NCI-H2081 (cell line): ENCODE measurements at places on chromosomes 7 and 10.

GRCh38 chr7:102146122-102146521, 140.5 kb upstream of the SH2B2 start:
- no peak for DNase-seq

DNA sequence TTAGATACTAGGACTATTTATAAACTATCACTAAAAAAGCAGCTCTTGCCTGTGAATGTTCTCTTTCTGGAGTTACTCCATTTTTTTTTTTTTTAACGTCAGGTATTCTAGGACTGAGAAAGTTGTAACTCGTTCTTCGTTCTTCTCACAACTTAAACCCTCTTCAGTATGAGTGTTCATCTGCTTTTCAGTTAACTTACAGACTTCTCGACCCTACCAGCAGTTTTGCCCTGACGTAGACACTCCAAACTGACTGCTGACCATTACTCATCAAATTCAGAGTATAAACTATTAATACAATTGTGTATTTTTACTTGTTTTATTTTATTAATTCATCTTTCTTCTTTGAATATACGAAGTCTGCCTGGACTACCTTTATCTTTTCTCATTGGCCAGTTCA, 353.1 kb downstream of the GPR37 start:
- DNase-seq = no peak

DNA sequence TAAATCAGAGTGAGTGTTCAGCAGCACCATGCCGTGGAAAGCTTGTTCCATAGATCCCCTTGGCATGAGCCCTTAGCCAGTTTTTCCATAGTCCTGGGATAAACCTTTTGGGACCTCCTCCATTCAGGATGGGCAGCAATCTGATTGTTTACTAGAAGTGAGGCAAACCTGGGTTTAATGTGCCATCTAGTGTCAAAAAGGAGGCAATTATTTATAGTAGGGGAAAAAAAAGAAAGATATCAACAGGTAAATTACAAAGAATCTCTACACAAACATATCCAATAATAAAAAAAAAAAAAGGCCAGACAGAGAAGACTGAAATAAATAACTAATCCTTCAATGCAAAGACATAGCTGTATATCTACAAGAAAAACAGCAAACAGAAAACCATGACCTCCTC, 229.0 kb upstream of the STK17A start:
- DNase-seq = no peak

GRCh38 chr10:124321433-124322089, 97.2 kb downstream of the OAT start:
- no peak for DNase-seq

DNA sequence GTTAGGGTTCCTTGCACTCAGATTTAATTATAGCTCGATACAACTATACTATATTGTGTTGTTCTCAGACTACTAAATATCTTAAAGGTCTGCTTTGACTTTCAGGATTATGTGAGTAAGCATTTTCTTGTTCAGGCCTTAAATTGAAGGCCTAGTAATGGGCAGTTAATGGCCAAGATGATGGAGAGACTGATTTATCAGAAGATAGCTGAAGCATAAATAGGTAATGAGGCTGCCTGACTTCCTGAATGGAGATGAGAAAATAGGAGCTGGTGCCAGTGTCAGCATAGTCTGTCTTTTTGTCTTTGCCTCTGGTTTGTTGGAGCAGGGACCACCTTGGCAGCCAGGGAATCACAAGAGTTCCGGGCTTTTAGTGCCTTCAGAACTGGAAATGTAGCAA, 32.2 kb downstream of the ADAM22 start:
- DNase-seq = no peak

DNA sequence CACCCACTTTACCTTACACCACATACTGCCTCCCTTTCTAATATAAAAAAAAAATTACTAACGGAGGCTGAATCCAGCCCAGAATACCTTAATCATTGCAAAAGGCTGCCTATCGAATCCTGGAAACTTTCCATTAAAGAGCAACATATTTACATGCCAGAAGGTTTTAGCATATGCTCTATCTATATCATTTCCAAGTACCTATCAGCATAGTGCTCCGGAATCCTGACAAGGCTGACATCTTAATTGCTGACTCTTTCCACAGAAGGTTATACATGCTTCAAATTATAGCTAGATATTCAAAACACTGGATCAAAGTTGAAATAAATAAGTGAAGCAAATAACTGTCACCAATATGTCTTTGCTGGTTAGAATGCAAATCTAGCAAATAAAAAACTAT, 170.9 kb upstream of the CDK1 start:
- DNase-seq = no peak

DNA sequence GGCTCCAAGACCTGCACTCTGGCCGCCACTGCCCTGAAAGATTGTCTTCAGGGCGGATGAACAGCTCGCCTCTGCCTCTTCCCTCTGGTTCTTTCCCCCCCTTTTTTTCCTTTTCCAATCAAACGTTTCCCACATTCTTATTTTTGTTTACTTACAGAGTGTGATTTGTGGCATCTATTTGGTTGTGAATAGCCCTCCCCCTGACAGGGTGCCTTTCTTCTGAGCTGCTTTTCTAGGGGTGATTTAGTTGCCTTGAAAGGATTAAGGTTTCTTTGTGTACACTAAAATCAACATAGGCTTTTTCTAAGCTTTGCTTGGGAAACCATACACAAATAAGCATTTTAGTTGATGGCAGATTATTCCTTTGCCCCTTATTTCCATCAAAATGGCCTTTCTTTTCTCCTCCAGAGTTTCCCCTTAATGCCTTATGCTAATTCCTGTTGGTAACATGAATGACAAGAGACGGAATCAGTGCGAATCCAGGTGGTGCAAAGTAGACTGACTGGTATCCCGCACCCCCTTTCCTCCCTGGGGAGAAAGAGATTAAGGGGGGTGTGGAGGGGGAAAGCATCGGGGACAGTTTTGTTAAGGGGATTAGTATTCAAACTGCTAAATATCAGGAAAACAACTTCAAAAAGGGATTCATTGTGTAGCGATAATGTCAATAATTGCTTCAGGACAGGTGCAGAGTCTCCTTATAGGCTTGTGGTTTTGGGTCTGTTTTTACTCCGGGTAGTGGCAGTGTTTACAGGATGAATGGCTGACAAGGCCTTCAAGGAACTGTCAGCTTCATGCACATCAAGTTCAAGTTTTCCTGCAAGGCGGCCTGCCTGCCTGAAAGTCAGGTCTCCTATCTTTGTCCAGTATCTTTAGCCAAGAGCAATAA, 431.6 kb upstream of the GALNT17 start:
- DNase-seq = peak; percentile 30

- DNase-seq = no peak
These were observed 6.8 kb upstream of the PARD3 start for GRCh38 chr10:34821587-34822585.

- no peak for DNase-seq
These were observed 67.0 kb upstream of the ARID5B start for GRCh38 chr10:61834519-61834918.

GRCh38 chr10:61991166-61991565, 89.7 kb downstream of the ARID5B start:
- no peak for DNase-seq
